ENCODE measurements at places on chromosomes 12 and 14.

- DNase-seq = no peak
Measured at GRCh38 chr12:116937640-116938039, 26.9 kb downstream of the FBXW8 start.

DNA sequence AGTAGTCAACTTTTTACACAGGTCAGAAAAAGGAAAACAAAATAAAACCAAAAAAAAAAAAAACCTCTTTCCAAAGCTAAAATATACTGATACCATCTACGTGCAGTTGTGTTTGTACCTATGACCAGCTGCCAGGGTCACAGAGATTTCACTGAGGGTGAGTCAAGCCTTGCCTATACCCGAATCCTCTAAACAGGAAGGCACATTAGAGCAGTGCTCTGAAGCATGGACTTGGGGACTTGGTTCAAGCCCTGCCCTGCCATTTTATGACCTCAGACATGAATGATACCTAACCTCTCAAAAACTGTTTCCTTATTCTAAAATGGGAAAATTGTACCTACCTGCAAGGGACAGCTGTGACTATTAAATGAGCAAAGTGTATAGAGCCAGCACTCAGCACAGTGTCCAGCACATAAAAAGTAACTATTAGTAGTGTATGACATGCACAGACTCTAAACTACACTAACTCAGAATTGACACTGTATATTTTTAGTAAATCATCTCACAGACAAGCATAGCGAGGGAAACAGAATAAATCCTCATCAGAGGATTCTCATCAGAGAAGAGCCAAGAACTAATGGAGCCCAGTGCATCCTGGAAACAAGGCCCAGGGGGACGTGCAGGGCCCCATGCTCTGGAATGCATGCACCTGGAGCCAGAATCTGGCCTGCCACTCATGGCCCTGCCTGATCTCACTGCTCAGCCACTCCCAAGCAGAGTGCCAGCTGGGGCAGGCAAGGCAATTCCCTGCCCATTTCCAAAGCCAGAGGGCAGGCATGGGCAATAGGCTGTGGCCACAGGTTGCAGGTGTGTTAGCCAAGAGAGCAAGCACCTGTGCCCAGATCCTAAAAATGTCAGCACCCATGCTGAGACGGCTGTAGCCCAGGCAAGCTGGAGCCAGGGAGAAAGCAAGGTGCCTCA, 57.0 kb downstream of the NT5DC3 start:
- no peak for DNase-seq

DNA sequence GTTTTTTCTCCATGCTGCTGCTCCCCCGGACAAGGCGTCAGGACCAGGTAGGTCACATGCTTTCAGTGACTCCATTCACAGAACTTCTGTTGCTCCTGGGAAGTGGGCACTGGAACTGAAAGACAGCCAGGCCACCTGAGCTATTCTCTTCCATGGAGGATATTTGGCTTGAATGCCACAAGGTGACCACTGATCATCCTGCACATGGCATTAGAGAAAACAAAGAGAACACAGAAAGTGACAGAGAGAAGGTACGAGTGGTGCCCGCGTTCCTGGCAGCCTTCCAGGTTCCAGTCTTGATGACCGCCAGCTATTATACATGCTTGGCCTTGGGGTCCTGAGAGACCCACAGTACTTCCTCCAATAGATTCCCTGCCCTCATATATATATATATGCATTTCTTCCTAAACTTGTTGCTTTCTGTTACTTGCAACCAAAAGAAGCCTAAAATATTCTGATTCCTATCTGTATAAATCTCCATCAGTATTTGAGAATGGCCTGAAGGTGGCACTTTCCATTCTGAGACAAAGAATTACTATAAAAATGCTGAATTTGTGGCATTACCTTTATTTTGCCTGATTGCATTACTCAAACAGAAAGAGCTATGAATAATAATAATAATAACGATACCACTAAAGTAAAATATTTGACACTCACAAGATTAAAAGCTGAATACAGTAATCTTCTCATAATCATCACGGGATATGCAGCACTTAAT, 174.9 kb downstream of the FOXN3 start:
- DNase-seq = no peak

- no peak for DNase-seq
Measured at GRCh38 chr14:67573228-67574010, 26.6 kb downstream of the PIGH start.

Measured in activated CD8-positive, alpha-beta memory T cell treated with anti-CD3 and anti-CD28 coated beads for 1 hour (primary cell).